ENCODE measurements at places on chromosomes 11 and 22. TPM values are rescaled to one million over a fixed set of nuclear protein-coding genes. Genes with fewer than 3 reads are reported as not detected.

The FRMD8 gene
- total RNA-seq, result 52.0 TPM

The OR5P2 gene
- total RNA-seq, result not detected

The HSPB2 gene
- total RNA-seq, result not detected

The SPDYC gene
- total RNA-seq, result not detected

The P2RX6 gene
- total RNA-seq, result 0.42 TPM

The EMID1 gene
- not detected for total RNA-seq

The LRRC56 gene
- total RNA-seq, result 1.7 TPM

The UPB1 gene
- total RNA-seq, result 0.09 TPM

The OR2AG1 gene
- not detected for total RNA-seq

The ABCC8 gene
- not detected for total RNA-seq

DNA sequence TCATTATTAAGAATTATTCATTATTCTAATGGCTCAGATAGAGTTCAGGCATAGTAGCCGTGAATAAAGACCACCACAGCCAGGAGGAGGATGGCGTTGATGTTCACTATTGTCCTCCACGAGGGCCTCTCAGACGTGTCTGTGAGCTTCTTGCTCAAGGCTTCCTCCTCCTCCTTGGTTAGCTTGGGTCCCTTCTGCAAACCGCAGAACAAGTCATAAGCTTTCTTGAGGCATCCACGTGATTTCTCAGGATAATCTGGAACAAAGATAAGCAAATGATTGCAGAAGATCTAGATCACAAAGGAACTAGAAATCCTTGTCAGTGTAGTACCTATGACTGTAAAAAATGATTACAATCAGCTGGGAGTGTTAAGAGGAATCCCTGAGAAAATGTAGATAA lies 13.6 kb upstream of the RFPL2 start:
- no peak for DNase-seq
- H3K4me1 ChIP-seq, result no peaks in the 10 kb centered on the region
- peaks cover 41% of the 10 kb centered on the region for H3K27me3 ChIP-seq
- H3K4me3 ChIP-seq, result no peak overlapping the region
- H3K36me3 ChIP-seq, result no peaks in the 10 kb centered on the region

GRCh38 chr11:10415817-10416392 lies 39.2 kb upstream of the AMPD3 start:
- H3K36me3 ChIP-seq, result no peaks in the 10 kb centered on the region
- H3K4me3 ChIP-seq, result no peak overlapping the region
- H3K4me1 ChIP-seq, result peaks cover 25% of the 10 kb centered on the region
- peaks cover 18% of the 10 kb centered on the region for H3K27me3 ChIP-seq
- no peak overlapping the region for H3K27ac ChIP-seq

DNA sequence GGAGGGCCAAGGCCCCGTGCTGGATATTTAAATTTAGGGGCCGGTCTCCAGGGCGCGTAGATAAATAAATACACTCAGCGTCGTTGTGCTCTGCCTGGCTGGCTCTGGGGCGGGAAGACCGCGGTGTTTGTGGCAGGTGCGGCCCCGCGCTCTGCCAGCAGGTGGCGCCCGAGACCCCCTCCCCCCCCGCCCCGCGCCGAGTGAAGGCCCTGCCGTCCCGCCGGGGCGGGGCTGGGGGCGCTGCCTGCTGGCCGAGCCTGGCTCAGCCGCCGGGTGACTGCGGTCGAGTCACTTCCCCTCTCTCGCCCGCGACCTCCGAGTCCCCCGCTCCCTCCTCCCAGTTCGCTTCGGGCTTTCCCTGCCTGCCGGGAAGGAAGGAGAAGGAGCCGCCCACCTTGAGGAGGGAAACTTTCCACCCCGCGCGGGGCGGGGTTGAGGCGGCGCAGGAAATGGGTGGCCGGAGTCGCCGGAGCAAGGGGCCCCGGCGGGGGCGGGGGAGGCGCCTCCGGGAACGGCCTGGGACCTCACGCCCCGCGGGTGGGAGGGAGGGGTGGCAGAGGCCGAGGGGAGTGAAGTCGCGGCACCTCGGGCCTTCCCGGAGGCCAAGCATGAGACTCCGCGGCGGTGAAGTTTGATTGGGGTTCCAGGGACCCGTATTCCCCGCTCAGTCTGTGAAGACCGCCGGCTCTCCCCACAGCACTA lies 1.6 kb upstream of the EHBP1L1 start:
- H3K4me3 ChIP-seq, result peak overlapping the region; percentile 84
- H3K36me3 ChIP-seq, result peaks cover 12% of the 10 kb centered on the region

DNA sequence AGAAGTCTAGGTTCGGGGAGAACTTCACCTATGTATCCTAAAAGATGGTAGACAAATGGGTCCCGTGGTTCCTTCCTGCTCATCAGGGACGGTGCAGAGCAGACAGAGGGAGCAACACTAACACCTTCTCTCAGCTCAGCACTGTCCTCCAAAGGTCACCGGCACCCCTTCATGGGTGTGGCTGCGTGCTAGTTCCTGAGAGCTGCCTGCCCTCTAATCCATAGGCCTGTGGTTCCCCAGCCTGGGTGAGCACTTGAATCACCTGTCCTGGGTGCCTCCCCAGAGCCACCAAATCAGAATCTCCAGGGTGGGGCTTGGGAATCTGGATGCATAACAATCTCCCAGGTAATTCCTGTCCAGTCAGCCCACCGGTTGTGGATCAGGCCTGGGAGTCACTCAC lies 113.9 kb upstream of the TMEM45B start:
- no peaks in the 10 kb centered on the region for H3K36me3 ChIP-seq
- no peak for DNase-seq
- H3K4me3 ChIP-seq, result no peak overlapping the region
- H3K4me1 ChIP-seq, result no peaks in the 10 kb centered on the region

DNA sequence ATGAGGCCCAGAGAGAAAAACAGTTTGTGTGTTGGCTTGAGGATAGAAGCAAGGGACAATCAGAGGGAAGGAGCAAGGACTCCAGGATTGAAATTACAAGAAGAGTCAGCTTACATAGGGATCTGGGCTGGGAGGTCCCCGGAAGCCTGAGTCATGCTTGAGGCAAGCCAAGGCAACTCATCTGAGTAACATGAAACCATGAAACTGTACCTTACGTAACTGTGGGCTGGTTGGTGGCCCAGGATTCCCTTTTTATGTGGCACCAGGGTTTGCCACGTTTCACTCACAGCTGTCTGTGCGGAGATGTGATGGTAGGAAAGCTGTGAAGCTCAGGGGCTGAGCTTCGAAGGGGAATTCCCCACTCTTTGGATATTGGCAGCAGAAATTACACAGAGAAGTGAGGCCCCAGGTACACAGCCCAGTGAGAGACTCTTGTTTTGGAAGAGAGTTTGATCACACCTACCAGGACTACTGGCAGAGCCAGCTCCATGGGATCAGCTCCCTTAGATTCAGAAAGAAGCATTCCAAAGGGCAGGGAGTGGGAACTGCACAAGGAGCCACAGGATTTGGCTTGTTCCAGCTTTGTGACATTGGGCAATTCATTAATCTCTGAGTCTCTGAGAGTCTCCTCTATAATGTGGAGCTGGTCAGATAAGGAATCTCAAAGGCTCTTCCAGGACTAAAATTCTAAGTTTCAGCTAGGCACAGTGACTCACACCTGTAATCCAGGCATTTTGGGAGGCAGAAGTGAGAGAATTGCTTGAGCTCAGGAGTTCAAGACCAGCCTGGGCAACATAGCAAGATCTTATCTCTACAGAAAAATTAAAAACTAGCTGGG lies 7.8 kb downstream of the SLC5A1 start:
- DNase-seq, result peak; percentile 87
- H3K36me3 ChIP-seq, result no peaks in the 10 kb centered on the region
- peak overlapping the region; percentile 20 for H3K27ac ChIP-seq
- no peak overlapping the region for H3K4me3 ChIP-seq
- H3K27me3 ChIP-seq, result peaks cover 85% of the 10 kb centered on the region

GRCh38 chr22:44860311-44860710 lies 107.9 kb downstream of the ARHGAP8 start:
- H3K4me3 ChIP-seq, result no peak overlapping the region
- no peaks in the 10 kb centered on the region for H3K4me1 ChIP-seq
- H3K27ac ChIP-seq, result no peak overlapping the region
- DNase-seq, result no peak
- no peaks in the 10 kb centered on the region for H3K27me3 ChIP-seq

GRCh38 chr22:29964776-29965175 lies 81.8 kb downstream of the MTMR3 start:
- H3K4me3 ChIP-seq, result no peak overlapping the region
- H3K27me3 ChIP-seq, result no peaks in the 10 kb centered on the region
- no peaks in the 10 kb centered on the region for H3K4me1 ChIP-seq
- peaks cover 4% of the 10 kb centered on the region for H3K36me3 ChIP-seq

DNA sequence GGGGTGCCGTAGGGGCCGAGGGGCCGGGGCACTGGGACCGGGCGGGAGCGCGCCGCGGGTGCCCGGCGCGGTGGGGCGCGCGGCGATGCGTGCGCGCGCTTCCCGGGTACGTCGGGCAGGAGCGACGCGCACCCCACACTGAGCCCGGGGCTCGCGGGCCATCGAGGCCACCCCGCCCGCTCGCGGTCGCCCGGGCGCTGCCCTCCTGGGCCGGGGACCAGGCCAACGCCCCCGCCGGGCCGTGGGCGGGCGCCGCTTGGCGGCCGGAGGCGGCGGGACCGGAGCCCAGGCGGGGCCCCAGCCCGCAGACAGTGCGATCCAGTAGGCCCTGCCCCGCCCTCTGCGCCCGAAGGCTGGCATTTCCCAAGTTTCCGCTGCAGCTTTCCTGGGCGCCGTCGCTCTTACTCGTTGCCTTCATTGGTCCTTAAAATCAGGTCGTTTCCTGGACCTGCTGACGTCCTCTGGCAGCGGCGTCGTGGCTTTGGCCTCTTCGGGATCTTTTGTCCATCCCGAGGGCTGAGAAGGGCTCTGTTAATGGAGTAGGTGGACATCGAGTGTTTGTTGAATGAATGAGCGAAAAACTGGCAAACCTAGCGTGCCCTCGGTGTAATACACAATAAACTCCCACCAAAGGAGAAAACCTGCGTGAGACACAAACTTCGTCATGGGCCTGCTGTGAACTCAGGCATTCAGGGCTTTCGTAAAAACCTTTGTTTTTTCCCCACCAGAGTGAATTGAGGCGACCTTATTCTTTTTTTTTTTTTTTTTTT lies 638 bp downstream of the PARVA start:
- H3K36me3 ChIP-seq, result peaks cover 4% of the 10 kb centered on the region
- peaks cover 56% of the 10 kb centered on the region for H3K27me3 ChIP-seq
- peaks cover 2% of the 10 kb centered on the region for H3K4me1 ChIP-seq
- H3K4me3 ChIP-seq, result peak overlapping the region; percentile 27

- no peak overlapping the region for H3K27ac ChIP-seq
- DNase-seq, result no peak
- no peaks in the 10 kb centered on the region for H3K36me3 ChIP-seq
- H3K4me3 ChIP-seq, result no peak overlapping the region
- H3K4me1 ChIP-seq, result peaks cover 3% of the 10 kb centered on the region
Measured at GRCh38 chr22:37552524-37553163, 7.6 kb upstream of the CDC42EP1 start.

DNA sequence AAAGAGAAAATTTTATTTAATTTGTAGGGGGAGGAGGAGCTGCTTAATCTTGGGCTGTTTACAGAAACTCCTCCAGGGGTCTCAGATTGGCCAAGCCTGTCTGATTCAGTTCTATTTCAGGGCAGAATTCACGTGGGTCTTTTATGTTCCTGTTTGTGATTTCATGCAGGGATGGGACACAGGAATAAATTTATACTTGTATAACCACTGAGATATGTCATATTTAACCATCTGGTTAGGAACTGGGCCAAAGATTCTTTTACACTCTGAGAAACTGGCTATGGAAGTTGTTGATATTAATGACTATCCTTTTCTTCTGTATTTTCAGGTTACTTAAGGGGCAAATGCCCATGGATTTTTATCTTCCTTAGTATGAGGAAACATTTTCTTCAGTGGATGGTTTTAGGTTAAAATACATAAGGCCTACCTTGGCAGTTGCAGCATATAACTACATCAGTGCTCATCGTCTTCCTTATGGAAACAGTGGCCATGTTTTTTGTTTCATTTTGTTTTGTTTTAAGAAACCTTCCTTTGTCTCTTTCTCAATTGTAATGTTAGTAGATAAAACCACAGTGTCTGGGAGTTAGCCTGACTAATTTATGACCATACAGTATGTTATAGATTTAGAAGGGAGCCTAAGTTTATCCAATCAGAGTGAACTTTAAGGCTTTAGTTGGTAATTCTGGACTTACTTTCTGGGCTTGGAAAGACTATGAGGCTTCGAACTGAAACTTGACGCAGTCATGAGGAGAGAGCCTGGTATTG lies 132.4 kb upstream of the ANO3 start:
- no peak for DNase-seq
- no peak overlapping the region for H3K27ac ChIP-seq
- H3K4me1 ChIP-seq, result no peaks in the 10 kb centered on the region

- H3K27ac ChIP-seq, result no peak overlapping the region
- peaks cover 5% of the 10 kb centered on the region for H3K4me1 ChIP-seq
- DNase-seq, result no peak
Measured at GRCh38 chr22:44304354-44304753, 8.4 kb downstream of the SHISAL1 start.

DNA sequence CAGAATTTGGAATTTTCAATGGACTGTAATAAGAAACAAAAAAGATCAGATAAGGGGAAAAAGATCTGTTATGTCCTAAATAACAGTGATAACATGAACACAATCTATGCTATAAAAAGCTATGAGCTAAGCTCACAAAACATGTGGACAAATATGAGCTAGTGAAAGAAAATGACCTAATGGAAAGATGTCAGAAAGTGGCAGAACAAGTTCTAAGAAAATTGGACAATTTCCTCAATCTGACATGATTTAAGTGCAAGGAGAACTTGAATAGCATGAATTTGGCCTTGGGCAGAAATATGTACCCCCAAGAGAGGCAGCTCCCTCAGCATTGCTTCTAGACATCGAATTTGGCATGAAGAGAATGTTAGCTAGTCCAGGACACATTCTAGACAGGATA lies 212.0 kb upstream of the PGR start:
- no peaks in the 10 kb centered on the region for H3K27me3 ChIP-seq
- H3K36me3 ChIP-seq, result no peaks in the 10 kb centered on the region
- H3K27ac ChIP-seq, result no peak overlapping the region
- DNase-seq, result no peak

- H3K36me3 ChIP-seq, result peaks cover 37% of the 10 kb centered on the region
- H3K4me3 ChIP-seq, result no peak overlapping the region
- H3K4me1 ChIP-seq, result peaks cover 43% of the 10 kb centered on the region
- peaks cover 6% of the 10 kb centered on the region for H3K27me3 ChIP-seq
Measured at GRCh38 chr11:65502555-65503367, 3.9 kb downstream of the MALAT1 start.

DNA sequence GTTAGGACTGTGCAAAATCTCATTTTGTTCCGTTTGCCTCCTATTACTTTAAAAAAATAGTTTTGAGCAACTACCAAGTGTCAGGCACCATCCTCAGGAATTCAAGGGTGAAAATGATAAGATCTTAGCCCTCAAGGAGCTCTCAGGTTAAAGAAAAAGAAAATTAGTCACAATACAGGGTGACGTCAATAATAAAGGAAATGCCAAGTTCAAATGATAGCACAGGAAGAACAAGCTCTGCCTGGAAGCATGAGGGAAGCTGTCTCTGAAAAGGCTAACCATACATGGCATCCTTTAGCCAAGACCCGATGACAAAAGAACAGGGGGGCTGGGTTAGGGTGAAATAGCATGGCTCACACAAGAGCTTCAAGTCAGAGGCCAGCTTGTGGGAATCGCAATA lies 11.1 kb upstream of the MPZL2 start:
- H3K27me3 ChIP-seq, result no peaks in the 10 kb centered on the region
- no peaks in the 10 kb centered on the region for H3K36me3 ChIP-seq
- no peak overlapping the region for H3K27ac ChIP-seq

Measured in activated CD8-positive, alpha-beta memory T cell treated with anti-CD3 and anti-CD28 coated beads, Interleukin-2, amount 10 ng/mL, durations not matched to agents 7 days and 5 days (primary cell).